Activated naive CD8-positive, alpha-beta T cell treated with anti-CD3 and anti-CD28 coated beads, Interleukin-2, amount 50 U/mL, for 16 hours (primary cell): ENCODE measurements at places on chromosomes 13 and 19.

DNA sequence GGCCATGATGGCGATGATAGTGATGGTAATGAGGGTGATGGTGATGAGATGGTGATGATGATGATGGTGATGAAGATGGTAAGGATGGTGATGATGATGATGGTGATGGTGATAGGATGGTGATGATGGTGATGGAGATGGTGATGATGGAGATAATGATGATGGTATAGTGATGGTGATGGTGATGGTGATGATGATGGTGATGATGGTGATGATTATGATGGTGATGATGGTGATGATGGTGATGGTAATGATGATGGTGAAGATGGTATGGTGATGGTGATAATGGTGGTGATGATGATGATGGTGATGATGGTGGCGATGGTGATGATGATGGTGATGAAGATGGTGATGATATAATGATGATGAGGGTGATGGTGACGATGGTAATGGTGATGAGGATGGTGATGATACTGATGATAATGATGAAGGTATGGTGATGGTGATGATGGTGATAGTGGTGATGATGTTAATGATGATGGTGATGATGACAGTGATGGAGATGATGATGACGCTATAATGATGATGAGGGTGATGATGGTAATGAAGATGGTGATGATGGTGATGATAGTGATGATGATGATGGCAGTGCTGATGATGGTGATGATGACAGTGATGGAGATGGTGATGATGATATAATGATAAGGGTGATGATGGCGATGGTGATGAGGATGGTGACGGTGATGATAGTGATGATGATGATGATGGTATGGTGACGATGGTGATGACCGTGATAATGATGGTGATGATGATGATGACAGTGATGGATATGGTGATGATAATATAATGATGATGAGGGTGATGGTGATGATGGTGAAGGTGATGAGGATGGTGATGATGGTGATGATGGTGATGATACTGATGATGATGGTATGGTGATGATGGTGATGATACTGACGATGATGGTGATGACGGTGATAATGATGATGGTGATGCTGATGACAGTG lies 37.5 kb downstream of the ZNF557 start:
- DNase-seq = no peak

GRCh38 chr13:31267126-31267784 lies 67.5 kb downstream of the B3GLCT start:
- no peak for DNase-seq

DNA sequence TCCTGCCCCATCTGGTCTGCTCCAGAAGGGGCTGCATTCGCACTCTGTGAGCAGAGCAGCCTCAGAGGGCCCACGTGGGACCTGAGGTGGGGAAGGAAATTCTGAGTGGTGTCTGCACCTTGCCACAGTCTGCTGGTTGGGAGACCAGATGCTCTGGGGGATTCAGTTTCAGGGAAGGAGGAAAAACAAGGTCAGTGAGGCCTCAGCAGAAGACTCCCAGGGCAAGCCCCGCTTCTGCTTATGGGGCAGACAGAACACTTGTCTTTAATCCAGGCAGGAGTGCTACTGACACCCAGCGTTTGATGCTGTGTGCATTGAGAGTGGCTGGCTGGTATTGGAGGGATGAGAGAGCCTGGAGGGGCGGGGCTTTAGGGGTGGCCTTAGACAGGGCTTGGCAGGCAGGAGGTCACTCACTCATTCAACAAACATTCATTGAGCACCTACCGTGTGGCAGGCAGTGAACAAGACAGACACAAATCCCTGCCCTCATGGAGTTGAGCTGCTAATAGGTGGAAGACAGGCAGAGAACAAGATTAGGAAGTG lies 4.9 kb upstream of the CLEC17A start:
- DNase-seq = no peak

GRCh38 chr13:71864986-71865873 lies 1.8 kb downstream of the DACH1 start:
- DNase-seq = no peak

DNA sequence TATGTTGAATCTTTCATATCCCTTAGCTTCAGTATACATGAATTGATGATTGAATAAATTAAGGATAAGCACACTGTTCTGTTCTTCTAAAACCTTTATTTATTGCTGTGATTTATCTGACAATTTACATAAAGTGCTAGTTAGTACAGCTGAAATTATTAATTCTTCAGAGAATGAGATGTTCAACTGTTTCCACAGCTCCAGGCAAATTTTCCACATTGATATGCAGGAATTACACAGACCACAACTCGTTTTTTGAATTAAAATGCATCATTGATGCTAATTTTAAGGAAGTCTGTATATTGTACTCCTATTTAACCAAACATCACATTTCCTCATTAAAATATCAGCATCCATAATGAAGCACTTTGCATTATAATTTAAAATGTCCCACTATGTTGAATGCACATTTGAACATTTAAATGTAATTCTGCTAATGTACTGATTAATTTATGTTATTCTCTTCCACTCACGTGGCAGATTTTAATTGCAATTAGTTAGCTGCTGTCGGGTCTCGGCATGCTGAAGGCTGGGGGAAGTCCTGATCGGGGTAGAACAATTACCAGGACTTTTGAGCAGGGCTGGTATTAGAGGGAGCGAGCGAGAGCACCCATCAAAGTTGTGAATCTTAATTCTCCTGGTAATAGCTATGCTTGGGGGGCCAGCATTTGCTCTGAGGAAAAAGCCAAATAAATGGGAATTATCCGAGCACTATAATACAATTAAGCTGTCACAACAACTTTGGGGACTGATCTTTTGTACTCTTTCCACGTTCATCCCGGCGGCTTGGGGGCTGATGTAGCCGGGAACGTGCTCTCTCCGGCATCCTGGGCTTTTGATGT lies 136.7 kb upstream of the TMTC4 start:
- no peak for DNase-seq

GRCh38 chr19:292281-292884 lies 1.2 kb upstream of the PLPP2 start:
- DNase-seq = no peak

DNA sequence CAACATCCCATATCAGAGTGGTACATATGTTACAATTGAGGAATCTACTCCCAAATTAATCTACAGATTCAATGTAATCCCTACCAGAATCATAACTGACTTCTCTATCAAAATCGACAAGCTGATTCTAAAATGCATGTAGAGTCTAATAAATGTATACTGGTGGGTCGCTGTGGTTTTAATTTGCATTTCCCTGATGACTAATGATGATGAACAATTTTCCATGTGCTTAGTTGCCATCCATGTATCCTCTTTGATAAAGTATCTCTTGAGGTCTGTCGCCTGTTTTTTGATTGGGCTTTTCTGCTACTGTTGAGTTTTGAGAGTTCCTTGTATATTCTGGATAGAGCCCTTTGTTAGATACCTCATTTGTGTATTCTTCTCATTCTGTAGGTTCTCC lies 43.8 kb downstream of the KLF12 start:
- no peak for DNase-seq

DNA sequence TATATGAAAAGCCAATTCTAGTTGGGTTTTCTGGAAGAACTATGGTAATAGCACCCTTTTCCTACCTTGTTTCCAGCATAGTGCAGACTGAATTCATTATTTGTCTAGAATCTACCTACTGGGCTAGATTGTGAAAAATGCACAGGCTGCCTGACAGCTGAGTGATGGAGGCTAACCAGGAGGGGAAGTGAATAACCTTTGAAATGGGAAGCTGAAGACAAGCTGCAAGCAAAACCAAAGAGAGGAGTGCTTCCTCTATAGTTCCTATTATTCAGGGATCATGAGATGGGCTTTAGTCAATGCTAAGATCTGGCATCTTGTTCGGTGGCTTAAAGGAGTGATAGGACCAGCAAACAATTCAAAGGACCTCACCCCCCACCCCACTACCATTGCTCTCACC lies 26.9 kb downstream of the MZT1 start:
- no peak for DNase-seq

GRCh38 chr19:30036154-30037129 lies 94.4 kb downstream of the URI1 start:
- DNase-seq = no peak

- DNase-seq = no peak
Measured at GRCh38 chr13:32910530-32910929, 105.7 kb upstream of the KL start.

- no peak for DNase-seq
Measured at GRCh38 chr13:77507931-77508776, 27.4 kb upstream of the SCEL start.

DNA sequence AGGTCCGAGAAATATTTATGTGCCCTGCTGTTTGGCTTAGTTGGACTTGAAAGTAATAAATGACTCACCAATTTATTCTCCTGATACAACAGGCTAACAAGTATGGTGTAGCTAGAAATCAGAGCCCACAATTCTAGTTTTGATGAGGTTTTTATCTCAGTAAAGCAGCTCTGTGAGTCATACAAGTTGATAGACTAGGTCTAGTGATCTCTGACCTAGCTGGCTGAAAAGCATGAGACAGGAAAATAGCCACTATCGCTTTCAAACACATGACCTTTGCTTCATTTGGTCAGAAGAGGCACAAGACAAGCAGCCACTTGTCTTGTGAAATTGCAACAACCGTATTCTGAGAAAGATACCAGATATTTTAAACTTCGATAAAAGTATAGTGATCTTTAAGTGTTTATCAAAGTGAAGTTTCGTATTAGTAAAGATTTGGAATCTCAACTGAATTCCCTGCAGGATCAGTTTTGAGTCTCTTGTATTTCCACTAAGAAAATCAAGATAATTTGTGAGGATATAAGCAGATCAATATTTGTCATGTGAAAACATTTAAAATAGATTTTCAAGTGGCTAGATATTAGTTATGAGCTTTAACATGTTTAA lies 126.7 kb downstream of the MAB21L1 start:
- no peak for DNase-seq

GRCh38 chr13:32019612-32020233 lies 11.9 kb upstream of the FRY start:
- no peak for DNase-seq

DNA sequence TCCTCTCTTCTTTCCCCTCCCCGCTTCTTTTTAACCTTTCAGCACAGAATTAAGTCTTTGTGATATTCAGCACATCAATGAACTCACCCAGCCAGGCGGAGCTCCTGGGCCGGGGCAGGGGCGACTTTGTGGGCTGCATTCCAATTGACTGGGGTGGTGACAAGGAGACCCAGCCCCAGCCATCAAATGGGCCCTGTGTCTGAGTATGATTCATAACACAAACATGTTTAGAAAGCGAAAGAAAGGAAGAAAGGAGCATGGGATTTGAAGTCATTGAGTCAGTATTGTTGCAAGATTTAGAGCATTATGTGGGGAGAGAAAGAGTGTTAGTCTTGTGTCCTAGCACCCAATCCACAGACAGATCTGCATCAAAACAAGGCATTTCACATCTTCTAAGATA lies 185.3 kb downstream of the LHFPL6 start:
- DNase-seq = no peak

DNA sequence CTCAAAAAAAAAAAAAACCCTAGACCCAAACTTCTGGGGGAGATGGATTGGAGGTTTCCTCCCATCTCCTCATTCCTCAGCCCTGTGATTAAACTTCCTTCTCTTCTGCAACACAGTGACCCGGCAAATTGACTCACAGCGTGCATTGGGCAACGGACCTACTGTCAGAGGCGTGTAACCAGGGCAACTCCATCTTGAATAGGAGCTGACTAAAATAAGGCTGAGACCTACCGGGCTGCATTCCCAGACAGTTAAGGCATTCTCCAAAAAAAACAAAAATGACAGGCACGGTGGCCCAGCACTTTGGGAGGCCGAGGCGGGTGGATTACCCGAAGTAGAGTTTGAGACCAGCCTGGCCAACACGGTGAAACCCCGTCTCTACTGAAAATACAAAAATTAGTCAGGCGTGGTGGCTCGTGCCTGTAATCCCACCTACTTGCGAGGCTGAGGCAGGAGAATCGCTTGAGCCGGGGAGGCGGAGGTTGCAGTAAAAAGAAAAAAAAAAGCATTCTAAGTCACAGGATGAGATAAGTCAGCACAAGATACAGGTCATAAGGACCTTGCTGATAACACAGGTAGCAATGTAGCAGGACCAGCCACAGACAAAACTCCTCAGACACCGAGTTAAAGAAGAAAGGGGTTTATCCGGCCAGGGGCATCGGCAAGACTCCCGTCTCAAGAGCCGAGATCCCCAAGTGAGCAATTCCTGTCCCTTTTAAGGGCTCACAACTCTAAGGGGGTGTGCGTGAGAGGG lies 5.4 kb upstream of the NLRP7 start:
- no peak for DNase-seq

- DNase-seq = no peak
Measured at GRCh38 chr13:112912726-112913440, 56.1 kb upstream of the MCF2L start.

DNA sequence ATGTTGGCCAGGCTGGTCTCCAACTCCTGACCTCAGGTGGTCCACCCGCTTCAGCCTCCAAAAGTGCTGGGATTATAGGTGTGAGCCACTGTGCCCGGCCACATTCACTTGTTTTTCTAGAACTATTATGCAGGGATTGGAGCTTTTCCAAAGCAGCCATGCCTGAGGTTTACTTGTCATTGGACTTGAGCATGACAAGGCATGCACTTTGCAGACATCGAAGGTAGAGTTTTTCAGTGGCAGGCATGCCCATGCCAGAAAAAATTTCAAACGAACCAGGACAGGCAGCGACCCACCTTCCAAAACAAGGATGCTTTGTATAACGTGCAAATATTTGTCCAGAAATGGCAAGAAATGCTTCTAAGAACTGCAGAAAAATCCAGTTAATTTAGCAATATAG lies 17.7 kb downstream of the PNMA8A start:
- no peak for DNase-seq

DNA sequence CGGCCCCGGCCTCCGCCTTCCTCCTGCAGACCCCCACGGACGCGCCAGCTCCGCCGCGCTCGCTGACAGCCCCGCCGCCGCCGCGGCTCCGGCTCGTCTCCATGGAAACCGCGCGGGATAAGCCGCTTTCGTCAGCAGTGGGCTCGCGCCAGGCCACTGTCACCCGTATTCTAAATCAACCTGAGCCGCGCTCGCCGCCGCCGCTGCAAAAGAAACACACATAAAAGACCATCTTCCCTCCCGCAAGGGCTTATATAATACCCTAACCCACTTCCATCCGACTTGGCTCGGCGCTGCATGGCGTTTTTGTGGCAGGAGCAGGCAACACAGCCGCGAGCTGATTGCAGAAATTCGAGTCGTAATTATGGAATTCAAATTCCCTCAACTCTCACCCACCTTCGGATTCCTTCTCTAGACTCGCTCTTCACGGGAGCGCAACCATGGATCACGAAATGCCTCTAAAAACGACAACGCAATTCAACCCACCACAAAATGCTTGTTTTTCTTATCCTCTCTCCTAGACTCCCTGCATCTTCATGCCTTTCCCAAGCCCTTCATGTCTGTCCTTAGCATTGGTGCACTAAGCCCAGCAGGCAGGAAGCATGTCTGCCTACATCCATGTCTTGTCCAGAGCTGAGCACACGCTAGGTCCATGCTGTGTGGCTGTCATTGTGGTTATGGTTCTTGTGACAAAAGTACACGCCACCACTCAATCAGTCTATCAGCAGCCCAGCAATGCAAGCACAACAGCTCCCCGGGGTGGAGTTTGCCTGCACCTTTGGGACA lies at the start of gene AMER2:
Gene AMER2, minus strand, starts transcription at position 772 of the 786 bp plus-strand sequence. Its CDS starts 669 bp downstream, at position 103.
- DNase-seq = no peak

- DNase-seq = no peak
Measured at GRCh38 chr19:656751-657559, 6.1 kb downstream of the RNF126 start.

GRCh38 chr13:23567906-23568460 lies 2.2 kb upstream of the TNFRSF19 start:
- DNase-seq = no peak
